Fibroblast of upper back skin (primary cell): ENCODE measurements at places on chromosomes 2 and 18.

GRCh38 chr2:20391951-20392699 lies 41.5 kb upstream of the PUM2 start:
- no peak for DNase-seq

- no peak for DNase-seq
Observed at GRCh38 chr2:201642086-201642578, 1.2 kb downstream of the TMEM237 start.

DNA sequence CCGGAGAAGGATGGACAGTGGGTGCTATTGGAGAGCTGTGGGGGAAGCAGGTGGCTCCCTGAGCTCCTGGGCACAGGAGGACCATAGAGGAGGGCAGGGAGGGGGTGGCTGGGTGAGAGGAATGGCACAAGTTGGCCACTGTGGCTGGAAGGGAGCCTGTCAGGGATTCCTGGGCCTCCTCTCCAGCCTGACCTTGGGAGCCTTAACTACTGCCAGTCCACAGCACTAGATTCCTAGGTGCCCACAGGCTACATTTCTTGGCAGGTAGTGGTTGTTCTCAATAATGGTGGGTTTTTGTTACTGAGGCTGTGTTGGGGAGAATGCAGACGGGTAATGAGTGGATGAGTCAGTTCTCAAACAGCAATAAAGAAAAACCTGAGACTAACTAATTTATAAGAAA lies 26.0 kb downstream of the EFHD1 start:
- no peak for DNase-seq

DNA sequence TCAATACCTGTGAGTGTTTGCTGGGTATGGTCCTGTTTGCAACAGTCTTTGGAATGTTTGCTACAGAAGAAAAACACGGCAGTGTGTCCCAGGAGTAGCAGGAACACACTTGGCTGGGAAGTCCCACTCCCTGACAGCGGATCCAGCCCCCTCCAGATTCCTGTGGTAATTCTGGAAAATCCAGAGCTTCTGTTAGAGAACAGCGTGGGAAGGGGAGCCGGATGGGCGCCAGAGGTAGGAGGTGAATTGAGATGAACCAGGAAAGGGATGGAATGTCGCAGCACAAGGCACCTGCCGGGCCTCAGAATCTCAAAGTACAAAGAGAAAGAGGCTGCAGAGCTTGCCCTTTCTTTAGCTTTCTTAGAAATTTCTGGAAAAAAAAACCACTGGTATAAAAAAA lies 221.9 kb downstream of the MYT1L start:
- DNase-seq: no peak

DNA sequence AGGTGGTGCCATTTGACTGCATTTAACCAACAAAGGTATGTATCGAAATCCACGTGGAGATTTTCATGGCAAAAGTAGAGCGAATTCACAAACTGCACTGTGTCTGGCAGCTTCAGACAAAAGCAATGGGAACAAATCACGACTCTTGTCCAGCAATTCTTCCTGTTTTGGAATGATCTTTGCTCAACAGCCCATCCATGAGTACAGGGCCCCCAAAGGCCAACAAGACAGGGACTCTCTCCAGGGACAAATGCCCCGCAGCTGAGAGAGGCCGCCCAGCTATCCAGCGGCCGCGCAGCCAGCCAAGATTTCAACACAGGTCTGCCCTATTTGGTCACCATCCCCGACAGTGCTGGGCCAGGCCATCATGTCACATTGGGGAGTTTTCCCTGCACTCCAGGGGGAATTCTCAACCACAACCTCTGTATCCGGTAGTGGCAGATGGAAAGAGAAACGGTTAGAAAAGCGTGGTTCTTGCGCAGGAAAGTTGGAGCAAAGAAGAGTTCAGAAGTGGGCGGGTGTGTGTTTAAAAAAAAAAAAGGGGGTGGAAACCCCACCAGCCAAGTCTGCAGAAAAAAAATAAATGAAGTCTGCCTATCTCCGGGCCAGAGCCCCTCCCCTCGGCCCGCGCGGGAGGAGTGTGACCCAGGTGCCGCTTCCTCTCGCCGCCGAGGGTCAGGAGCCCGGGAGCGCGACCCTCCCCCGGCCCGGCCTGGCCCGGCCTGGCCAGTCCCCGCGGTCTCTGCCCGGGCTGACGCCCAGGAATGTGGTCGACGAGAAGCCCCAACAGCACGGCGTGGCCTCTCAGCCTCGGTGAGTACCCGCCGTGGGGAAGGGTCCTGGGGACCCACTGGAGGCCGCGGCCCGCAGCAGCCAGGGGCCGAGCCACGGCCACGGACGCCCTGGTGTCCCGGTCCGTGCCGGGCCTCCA lies at the start of gene GYPC:
Gene GYPC (plus strand): TSS at position 659 of the 931 bp plus-strand sequence. CDS start 106 bp downstream, at position 765.
- peak; percentile 64 for DNase-seq

DNA sequence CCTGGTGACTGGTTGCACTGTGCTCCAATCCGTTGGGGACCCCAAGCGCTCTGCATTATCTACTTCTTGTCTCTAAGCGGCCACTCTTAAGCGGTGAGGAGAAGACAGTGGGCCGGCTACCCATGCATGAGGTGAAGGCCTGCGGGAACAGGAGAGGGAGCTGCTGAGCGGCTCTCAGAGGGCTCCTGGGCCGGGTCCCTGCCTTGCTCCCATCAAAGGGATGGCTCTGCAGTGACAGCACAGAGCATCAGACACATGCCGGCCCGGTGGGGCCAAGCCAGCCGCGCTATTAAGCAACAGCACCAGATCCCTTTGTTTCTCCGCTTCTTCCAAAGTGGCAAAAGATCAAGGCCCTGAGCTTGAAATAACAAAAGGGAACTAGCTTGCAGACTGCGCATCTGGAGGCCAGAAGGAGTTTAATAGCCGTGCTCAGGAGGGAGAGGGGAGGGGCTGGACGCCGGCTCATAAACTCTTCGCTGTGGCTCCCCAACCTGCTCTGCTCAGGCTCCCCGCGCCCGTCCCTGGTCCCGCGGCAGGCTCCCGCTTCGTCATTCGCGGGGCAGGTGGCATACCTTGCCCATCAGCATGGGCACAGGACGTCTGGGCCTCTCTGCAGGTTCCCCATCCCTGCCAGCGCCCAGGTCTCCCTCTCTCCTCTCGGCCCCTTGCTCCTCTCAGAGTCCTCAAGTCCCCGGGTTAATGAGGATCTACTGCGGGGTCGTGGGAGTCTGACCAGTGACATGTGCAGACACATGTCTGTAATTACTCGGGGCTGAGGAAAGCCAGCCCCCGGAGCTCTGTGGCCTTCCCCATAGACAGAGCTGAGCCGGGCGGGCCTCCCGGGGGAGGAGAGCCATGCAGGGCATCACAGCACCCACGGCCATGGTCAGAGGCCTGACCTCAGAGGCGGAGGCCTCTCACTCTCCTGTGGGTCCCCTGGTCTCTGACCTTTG lies 96.7 kb downstream of the ASB1 start:
- peak; percentile 86 for DNase-seq

GRCh38 chr18:22713511-22713910 lies 219.6 kb upstream of the RBBP8 start:
- no peak for DNase-seq
